ENCODE measurements at places on chromosomes 2 and 18.

DNA sequence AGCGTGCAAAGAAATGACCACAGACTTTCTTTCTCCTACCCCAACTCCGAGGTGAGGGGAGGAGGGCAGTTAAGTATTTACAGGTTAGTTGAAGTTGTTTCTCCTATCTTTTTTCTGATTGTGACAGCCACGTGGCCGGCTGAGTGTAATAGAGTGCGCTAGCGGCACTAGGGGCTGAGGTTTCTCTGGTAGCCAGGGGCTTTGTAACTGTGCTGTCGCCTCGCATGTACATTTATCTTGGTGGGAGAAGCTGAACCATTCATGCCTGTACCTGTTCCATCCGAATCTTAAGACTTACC is 214.1 kb upstream of the STON1 start:
- no peak for DNase-seq

DNA sequence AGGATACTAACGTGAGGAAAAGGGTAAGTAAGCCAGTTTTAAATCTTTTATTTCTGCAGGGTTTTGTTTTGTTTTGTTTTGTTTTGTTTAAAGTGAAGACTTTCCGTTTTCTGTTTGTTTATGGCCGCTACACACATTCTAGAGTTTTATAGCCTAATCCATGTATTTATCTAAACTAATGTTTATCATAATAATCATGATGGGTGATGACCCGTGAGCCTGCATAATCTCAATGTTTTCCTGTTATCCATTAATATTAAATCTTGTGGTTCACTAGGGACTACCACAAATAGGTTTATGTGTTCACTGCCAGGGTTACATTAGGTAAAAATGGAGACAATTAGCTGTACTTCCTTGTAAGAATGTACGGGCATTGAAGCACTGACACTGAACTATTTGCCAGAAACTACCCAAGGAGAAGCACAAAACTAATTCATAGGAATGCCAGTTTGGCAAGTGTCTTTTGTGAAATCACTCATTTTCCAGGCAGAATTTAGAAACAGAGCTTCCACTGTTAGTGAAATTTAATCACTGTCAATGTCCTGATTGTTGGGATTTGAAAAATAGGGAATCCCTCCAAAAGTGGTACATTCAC is 574.8 kb downstream of the LRP1B start:
- no peak for DNase-seq

GRCh38 chr18:3126457-3127097 is 93.2 kb downstream of the MYOM1 start:
- no peak for DNase-seq

GRCh38 chr18:13823707-13824395 is at the start of gene MC5R:
TSS of gene MC5R (plus strand) at chr18:13824149. CDS start at chr18:13825766, 1,617 bp downstream.
- DNase-seq: peak; percentile 49

DNA sequence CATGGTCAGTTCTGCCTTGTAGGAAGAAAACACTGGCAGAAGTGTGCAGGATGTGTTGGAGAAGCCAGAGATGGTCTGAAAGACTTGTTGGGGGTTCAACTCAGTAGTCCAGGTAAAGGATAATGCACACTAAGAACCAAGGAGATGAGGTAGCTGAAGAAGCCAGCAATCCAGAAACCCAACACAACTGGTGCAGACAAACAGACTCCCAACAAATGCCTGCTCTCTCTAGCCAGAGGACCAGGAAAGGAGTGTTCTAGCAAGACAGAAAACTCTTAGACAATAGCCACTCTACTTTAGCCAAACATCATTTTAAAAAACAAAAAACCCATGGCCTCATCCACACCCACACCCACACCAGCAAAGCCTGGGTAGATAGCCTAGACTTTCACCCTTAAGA is 33.9 kb downstream of the EVA1A start:
- no peak for DNase-seq

- no peak for DNase-seq
Measured at GRCh38 chr18:48136051-48136826, 205.8 kb upstream of the SMAD2 start.

- DNase-seq: no peak
Measured at GRCh38 chr2:137975280-137976271, 11.3 kb downstream of the HNMT start.

DNA sequence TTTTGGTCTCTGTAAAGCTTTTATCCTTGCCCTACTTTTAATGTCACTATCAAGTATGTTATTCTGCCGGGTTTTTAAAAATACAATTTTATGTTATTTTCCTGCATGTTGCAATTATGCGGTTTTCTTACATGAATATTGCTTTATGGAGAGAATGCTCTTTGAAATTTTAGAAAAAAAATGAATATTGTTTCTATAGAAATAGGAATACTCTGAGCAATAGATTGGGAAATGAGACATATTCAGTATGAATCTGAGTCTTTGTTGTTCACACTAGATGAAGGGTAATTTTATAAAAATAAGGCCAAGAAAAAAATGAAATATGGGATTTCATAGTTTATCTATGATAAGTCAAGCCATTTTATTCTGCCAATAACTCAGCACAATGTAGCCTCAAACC is 142.2 kb upstream of the DTNA start:
- no peak for DNase-seq

GRCh38 chr2:163259489-163259888 is 420.9 kb upstream of the KCNH7 start:
- no peak for DNase-seq

DNA sequence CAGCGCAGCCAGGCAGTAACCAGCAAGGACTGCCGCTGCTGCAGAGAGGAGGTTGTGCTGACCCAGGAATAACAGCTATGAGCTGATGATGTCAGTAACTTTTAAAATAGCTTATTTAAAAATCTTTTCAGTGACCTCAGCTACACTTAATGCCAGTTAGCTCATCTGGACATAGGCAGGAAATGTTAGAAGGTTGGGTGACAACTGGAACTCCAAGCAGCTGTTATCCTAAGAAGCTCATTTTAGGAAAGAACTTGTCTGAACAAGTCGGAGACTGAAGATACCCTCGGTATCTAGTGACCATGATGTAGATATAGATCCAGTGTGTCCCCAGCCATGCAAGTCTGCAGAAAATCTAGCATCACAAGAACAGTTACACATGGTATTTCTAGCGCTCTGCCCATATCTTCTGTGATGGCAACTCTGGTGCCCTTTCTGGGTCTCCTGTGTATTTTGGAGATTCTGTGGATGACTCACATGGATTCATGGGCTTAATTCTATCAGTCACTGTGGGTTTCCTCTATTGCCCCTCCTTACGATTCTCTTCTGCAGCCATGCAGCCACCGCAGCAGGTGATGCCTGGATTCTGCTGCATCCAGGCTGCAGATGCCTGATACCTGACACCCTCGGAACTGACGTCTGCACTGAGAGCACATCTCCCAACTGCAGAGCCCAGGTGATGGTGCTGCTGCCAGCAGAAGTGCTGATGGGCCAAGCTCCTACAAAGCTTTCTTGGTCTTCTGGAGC is 19.8 kb upstream of the PLEK start:
- no peak for DNase-seq

- DNase-seq: no peak
Measured at GRCh38 chr2:25330937-25331336, 10.8 kb downstream of the DNMT3A start.

DNA sequence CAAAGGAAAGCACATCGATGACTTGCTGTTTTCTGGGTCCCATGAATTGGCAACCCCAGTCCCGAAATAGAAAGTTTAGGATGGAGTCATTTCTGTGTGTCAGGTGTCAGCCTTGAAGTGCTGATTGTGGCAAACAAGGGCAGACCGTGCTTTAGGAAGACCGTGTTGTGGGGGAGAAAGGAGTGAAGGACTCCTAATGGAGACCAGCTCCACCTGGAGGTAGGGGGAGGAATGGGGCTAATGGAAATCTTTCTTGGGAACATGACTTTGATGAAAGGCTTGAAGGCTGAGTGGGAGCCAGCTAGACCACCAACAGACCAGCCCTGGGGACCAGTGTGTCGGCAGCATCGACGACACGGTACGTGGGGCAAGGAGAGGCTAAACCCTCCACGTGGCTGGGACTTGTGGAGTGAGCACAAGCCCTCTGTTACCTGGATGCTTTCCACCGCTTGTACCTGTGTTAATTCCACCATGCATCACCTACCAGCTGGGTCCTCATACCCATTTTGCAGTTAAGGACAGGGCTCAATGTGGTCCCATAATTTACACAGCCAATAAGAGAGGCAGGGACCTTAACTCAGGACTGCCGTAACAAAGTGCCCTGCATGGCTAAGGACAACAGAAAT is 104.2 kb downstream of the SH3BP4 start:
- no peak for DNase-seq

DNA sequence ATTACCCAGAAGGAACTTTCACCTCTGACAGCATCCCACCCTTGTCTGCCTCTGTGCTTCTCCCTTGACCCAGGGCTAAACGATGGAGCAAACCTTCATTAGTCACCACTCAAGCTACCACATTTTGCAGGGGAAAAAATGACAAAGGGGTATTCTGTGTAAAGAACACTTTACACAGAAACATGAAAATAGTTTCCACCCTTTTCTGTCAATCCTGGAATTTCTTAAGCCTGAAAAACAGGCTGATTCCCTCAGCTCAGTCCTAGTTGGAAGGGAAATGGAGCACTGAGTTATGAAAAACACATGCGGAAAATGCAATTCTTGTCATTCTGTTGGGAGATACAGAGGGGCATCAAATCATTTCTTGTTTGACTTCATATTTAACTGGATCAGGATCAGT is 175.0 kb upstream of the HNRNPA3 start:
- no peak for DNase-seq

DNA sequence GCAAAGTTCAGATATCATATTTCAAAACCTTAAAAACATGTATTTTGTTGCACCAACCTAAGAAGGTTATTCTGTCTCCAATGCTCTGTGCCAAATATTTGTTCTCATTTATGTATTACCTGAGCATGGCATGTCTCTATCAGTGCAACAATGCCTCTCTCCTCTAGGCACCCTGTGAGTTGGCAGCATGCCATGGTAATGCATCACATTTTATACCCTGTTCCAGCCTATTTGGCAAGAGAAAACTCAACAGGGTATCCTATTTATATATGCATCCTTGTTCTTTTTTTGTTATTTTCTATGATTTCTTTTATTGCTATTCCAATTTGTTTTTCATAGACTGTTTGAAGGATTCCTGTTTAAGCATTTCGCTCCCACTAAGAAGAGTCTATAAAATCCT is 126.3 kb upstream of the NRXN1 start:
- DNase-seq: no peak

GRCh38 chr18:79644666-79645057 is 34.9 kb upstream of the CTDP1 start:
- no peak for DNase-seq

DNA sequence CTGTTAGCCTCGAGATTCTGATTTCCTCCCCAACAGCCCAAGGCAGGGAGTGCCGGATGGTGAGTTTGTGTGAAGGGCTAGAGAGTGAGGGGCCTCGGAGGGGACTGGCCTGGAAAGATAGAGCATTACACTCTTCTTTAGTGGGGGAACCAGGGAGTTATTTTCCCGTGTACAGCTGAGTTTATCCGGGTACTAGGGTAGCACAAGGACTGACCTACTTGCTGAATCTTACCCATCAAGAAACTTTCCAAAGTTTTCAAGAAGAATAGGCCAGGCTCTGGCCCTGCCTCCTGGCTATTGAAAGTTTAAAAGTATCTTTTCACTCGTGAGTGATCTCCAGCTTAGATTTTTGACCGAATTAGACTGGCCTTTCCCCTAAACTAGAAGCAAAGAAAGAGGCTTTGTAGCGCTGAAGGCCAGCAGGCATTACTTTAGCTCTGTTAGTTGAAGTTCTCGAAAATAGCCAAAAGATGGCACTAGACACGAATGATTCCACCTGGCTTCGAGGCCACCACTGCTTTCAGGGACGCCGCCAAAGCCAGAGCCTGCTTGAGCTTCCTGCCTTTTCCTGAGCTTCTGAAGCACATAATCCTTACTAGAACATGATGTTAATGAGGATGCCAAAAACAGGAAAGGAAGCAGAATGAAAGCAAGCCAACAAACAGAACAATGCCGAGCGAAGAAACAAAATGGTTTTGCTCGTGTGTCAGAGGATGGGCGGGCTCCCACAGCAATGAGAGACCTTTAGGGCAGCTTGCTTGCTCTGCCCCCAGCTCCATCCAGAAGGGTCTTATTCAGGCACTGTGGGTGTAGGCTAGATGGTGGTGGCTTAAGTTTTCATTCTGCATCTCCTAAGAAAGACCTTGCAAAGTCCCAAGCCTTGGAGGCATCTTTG is 55.8 kb downstream of the TSN start:
- peak; percentile 77 for DNase-seq

GRCh38 chr2:111669928-111670695 is 213.9 kb downstream of the ANAPC1 start:
- DNase-seq: no peak

GRCh38 chr2:230668184-230668938 is 44.3 kb upstream of the CAB39 start:
- no peak for DNase-seq

- no peak for DNase-seq
Measured at GRCh38 chr2:127455566-127456493, 37.6 kb downstream of the PROC start.

DNA sequence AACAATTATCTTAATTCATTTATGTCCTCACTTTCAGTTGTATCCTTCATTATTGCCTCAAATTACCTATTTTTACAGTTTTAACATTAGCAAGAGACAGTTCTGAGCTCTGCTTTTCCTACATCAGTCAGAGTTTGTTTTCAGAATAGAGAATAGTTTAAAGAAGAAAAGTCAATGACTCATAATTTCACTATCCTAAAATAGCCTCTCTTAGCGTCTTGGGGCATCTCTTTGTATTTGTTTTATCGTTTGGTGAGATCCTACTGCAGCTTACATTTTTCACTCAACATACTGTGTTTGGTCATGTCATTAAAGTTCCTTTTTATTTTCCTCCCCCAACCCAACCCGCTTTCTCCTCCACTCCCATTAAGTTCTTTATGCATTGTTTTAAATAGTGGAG is 3.8 kb downstream of the SEC11C start:
- no peak for DNase-seq

GRCh38 chr18:58639751-58640427 is 11.0 kb upstream of the ALPK2 start:
- no peak for DNase-seq

DNA sequence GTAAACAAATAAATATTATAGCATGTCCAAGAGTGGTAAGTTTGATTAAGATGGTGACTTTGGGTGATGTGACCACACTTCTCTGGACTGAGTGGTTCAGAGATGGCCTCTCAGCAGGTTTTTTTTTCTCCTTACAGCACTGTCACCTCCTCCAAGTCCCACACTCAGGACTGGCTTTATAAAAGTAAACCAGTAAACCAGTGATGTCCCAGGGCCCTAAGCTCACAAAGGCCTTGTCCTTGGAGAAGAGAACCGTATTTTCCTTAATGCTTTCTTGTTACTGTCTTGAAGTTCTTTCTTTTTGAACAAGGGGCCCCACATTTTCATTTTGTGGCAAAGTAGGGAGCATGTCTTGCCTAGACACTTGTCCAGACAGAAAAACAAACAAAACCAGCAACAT is 274.0 kb downstream of the MYCN start:
- no peak for DNase-seq

GRCh38 chr2:143355870-143356269 is 226.7 kb downstream of the ARHGAP15 start:
- peak; percentile 75 for DNase-seq

GRCh38 chr18:35524226-35524625 is 26.5 kb upstream of the INO80C start:
- DNase-seq: peak; percentile 76

- no peak for DNase-seq
Measured at GRCh38 chr2:171315781-171316180, 118.0 kb downstream of the METTL8 start.
